GM13977 (cell line): ENCODE measurements at places on chromosomes 4 and X.

DNA sequence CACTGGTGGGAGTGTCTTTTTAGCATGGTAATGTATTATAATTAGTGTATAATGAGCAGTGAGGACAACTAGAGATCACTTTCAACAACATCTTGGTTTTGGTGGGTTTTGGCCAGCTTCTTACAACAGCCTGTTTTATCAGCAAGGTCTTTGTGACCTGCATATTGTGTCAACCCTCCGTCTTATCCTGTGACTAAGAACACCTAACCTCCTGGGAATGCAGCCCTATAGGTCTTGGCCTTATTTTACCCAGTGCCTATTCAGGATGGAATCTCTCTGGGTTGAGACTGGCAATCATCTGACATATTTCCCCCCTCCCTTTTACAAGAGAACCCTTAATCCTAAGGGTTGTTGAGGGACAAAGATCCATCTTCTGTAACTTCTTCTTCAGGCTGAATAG is 21.9 kb upstream of the ADH4 start:
- DNase-seq, result no peak

- DNase-seq, result no peak
Observed at GRCh38 chr4:105950701-105951100, 55.4 kb downstream of the NPNT start.

DNA sequence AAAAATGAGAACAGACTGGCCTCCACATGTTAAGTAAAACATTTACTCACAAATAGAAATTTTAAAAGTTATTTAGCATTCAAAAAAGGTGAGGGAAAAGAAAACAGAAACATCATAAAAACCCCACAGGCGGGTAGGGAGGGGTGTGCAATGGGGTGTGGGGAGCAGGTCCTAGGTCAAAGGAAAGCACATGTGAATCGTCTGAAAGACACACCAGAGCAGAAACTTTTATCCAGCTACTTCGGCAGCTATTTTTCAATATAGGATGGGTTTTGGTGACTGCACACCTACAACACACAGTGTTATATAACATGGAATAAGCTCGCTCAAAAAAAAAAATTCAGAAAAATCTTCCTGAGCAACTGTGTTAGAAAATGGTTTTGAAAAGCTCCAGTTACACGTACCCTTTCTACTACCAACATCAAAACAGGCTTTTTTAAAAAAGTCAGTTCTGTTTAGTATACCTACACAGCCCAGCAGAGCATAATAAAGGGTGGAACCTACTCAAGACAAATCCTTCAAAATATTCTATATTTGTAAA is 1.6 kb downstream of the OTUD4 start:
- no peak for DNase-seq

DNA sequence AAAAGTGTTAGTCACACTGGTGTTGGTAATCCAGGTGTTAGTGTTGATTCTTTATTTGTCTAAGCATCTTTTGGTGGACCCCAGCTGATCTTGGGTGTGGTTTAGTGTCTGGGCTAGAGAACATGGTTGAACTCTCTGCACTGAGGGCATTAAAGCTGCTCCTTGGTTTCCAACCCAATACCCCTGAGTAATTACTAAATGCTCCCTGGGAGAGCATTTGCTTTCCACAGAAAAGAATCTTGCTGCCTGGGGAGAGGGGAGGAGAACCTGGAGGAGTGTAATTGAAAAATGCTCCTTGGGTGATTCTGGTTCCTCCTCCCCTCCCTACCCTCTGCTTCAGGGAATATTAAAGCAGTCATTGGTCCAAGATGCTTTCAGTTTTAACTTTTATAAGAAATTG is 3.1 kb downstream of the GUCY1B1 start:
- DNase-seq, result no peak

GRCh38 chrX:123986377-123986776 is 24.9 kb downstream of the STAG2 start:
- DNase-seq, result no peak

- DNase-seq, result no peak
Observed at GRCh38 chrX:5042563-5042962, 1186.1 kb downstream of the NLGN4X start.

DNA sequence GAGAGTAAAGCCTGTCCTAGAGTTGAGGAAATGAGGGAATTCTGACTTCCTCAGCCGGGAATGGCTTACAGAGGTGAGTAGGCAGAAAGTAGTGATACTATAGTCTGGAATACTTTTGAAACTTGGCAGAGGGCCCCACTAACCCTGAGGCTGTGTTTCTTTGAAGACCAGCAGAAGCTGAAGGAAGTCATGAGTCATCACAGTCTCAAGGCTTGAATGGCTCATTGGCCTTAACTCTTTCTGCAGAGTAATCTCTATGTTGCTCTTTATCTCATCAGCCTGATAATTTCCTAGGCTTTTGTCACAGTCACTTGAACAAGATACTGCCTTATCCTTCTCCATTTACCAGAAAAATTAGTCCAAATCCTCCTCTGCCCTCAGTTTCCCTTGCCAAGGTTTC is 80.8 kb downstream of the ANKRD50 start:
- DNase-seq, result no peak

DNA sequence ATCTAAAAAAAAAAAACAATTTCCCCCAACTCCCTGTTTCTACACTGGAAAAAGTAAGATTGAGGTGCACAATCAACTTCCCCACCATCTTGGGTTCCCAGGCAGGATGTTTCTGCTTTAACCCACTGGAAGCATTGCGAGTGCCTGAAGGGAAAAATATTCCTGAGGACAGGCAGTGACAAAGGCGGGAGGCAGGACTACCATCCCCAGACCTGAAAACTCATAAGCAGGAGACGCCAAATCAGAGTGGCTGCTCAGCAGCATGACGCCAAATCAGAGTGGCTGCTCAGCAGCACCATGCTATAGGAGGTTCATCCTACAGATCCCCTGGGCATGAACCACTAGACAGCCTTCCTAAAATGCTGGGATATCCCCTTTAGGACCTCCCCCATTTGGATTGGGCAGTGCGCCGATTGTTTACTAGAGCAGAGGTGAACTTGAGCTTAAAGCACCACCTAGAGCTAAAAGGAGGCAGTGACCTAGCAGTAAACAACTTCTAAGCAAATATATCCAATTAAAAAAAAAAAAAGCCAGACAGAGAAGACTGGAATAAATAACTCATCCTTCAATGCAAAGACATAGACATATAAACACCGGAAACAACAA is 35.0 kb upstream of the GK start:
- DNase-seq, result no peak

GRCh38 chr4:111031596-111031995 is 408.7 kb upstream of the PITX2 start:
- no peak for DNase-seq

DNA sequence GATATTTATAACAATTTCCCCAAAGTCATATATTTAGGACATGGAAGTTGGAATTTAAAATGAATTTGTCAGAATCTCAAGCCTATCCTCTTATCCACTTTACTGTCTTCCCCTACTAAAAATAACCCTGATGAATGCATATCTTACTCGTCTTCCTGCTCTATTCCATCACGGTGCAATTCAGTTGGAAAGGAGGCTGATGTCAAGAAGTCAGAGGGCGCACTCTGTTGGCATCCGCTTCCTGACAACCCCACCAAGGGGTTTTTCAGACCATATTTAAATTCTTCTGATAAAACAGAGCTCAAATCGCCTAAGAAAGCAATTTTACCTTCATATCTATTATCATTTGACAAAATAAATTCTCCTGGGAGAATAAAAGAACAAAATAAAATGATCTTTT is 233.5 kb downstream of the ARHGAP24 start:
- DNase-seq, result no peak

- no peak for DNase-seq
Observed at GRCh38 chrX:34884817-34885216, 57.8 kb upstream of the FAM47B start.
